ENCODE measurements at places on chromosomes 11 and 22.

DNA sequence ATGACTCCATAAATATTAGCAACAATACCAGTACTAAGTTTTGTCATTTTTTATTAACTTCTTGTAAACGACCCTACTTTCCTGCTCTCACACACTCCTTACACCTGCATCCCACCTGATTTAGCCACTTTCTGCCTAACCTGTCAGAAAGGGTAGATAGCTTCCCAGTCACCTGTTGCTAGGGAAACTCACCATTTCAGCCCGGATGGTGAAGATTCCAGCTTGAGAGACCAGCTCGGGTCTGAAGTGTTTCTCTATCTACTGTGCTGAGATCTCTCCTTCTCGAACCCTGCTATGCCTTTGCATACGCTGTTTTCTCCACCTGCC is at the start of gene PARVG:
PARVG (plus strand) TSS at position 220 of the 327 bp plus-strand sequence. CDS start 2,405 bp downstream, outside the sequence.
- DNase-seq, result no peak

GRCh38 chr11:30128269-30128932 is 102.4 kb upstream of the FSHB start:
- peak; percentile 43 for DNase-seq

GRCh38 chr22:45059296-45059695 is 49.5 kb upstream of the PHF21B start:
- DNase-seq, result no peak

DNA sequence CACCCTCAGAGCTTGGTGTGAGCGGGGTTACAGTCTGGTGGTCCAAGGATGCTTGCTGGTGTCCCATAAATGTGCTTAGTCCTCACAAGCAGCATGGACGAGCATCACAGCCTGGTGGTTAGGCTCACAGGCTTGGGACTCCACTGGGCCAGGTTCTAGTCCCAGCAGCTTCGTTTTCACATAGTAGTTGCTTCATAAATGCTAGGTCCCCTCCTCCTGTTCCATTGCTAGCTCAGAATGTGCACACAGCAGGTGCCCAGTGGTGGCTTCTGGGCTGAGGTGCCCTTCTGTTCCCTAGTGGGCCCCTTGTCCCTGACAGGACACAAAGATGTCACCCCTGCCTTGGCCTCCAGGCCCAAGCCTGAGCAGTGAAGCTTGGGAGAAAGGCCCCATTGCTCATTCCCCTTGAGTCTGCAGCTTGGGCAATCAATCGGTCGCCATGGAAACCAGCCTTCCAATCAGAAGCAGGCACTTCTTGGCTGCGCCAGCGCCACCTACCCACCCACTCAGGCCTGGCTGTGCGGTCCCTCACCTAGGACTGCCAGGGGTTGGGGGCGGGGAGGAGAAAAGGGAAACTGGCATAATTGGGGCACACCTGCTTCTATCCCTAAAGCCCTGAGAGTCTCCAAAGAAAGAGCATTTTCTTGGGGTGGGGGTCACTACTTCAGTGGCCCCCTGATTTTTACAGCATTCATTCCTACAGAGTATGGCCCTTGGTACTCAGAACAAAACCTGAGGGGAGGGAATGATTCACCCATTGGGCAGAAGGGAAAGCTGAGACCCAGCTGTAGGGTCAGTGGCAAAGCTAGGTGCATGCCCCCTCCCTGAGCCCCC is 48.1 kb downstream of the CYTH4 start:
- peak; percentile 94 for DNase-seq
